AG08396 (cell line): ENCODE measurements at places on chromosomes 12 and 14.

- no peak for DNase-seq
These were observed 99.5 kb downstream of the NUAK1 start for GRCh38 chr12:106039242-106039641.

GRCh38 chr14:54555651-54556050 is 11.3 kb upstream of the SAMD4A start:
- DNase-seq, result no peak

- DNase-seq, result peak; percentile 46
These were observed 26.4 kb downstream of the TESPA1 start for GRCh38 chr12:54958048-54958658.

- DNase-seq, result no peak
These were observed 156.3 kb downstream of the NUBPL start for GRCh38 chr14:31717294-31718085.

GRCh38 chr14:22007363-22007762 is 333.7 kb upstream of the OR4E1 start:
- no peak for DNase-seq

DNA sequence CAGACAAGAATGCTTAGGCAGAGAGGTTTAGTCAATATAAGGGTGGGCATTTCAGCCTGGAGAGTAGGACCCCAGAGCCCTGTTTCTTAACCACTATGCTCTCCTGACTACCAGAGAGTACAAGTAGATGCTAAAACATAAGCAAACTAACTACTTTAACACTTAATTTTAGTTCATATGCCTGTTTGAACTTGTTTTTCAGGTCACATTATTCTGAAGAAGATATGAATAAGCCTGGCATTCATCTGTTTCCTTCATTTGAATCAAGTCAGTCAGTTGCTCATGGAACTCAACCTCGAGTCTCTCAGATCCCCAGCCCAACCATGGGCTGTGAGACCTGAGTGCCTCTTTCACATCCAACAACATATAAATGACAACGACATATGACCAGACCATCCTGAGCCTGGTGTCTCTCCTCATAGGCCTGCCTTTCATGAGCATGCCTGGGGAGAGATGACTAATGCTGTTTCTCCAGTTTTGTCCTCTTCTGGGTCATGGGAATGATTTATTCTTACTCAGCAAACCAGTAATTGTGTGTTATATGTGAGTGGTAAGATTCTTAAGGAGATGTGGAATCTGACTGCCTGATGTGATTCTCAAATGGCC is 251.1 kb upstream of the BTG1 start:
- DNase-seq, result peak; percentile 73

DNA sequence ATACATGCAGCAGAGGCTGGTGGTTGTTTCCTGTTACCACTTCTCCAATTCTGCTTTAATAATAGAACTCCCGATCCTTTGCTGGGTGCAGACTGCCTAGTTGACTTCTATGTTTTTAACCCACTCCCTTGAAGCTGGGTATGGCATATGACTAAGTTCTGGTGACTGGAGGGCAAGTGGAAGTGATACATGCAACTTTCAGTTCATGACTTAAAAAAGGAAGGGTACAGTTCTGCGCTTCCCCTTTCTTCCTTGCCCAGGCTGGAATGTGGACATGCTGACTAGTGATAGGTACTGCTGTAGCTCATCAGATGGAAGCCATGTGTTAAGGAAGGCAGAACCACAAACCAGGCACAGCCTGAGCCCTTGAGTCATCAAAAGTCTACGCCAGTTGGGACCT is 2.4 kb upstream of the A2M start:
- no peak for DNase-seq

- DNase-seq, result no peak
These were observed 59.2 kb downstream of the VWF start for GRCh38 chr12:6065131-6065862.
